ENCODE measurements at places on chromosomes 3 and 15. TPM values are rescaled to one million over a fixed set of nuclear protein-coding genes. Genes with fewer than 3 reads are reported as not detected.

TRAT1 gene
- not detected for total RNA-seq

PLA2G4D gene
- not detected for total RNA-seq

POMGNT2 gene
- 15.9 TPM for total RNA-seq

IREB2 gene
- 76.9 TPM for total RNA-seq

KCNMB3 gene
- total RNA-seq, result 3.1 TPM

OXTR gene
- total RNA-seq, result 0.94 TPM

GRCh38 chr3:184361532-184361931 lies at the start of the genes CLCN2 and POLR2H:
Gene CLCN2, minus strand, starts transcription at chr3:184361605. Its CDS starts 126 bp downstream, at chr3:184361479.
Gene POLR2H, plus strand, starts transcription at chr3:184361710. Its CDS starts 1,783 bp downstream, at chr3:184363493.
- DNase-seq, result peak; percentile 73

DNA sequence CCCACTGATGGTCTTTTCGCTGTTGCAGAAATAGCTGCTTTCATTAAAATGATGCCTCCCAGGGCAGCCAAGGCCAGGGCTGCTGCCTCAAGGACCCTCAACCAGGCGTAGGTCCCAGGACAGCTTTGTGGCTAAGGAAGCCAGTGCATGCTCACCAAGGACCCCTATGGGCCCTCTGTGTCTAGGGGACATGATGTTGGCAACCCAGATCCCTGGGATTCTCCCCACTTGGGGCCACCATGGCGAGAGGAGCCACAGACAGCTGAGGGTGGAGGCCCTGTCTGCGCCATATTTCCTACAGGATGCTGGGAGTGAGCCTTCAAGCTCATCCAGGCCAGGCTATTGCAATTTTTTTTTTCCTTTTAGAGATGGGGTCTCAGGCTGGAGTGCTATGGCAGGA lies 137.2 kb downstream of the CHSY1 start:
- DNase-seq, result no peak

DNA sequence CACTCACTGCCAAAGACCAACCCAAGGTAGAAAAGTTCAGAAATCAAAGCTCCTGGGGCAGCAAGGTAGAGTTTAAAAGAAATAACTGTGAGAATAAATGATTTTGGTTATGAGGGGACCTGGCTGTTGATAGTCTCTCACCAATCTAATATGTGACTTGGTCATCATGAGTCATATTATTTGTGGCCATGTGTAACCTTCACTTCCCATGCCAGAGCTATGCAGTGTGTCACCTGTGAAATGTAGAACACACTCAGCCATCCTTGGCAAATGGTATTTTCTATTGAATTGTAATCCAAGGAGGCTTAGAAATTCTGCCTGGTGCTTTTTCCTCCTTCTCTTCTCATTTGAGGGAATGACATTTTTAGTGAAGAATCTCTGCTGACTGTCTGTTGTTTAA lies 184.2 kb upstream of the STAC start:
- DNase-seq, result no peak

- DNase-seq, result no peak
These were observed 109.6 kb upstream of the ARHGEF3 start for GRCh38 chr3:56911363-56911762.

DNA sequence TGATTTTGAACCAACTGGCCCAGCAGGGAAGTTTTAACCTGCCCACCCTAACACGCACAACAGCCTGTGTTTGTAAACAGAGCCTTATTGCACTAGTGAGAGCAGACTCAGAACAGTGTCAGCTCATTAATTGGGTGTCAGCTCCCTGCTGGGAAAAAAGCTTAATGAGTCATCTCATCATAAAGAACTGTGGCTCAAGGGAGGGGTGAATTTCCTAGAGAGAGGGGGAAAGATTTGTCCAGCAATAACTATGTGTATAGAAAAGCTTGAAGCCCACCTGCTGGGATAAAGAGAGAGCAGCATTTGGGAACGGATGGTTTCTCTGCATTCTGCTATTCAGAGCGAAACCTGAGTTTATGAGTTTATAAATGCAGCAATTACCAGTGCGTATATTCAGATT lies 48.9 kb upstream of the GMNC start:
- DNase-seq, result no peak

GRCh38 chr3:6273878-6274277 lies 587.0 kb upstream of the GRM7 start:
- no peak for DNase-seq

Data from occipital lobe (tissue), 3 donors.